IMR-90 (cell line): ENCODE measurements at places on chromosomes 1 and 21. TPM values are rescaled to one million over a fixed set of nuclear protein-coding genes. Genes with fewer than 3 reads are reported as not detected.

Gene DNASE2B
- not detected in 2 replicates for total RNA-seq

Gene HP1BP3
- 88.4 and 111 TPM in 2 replicates for total RNA-seq

Gene BNIPL
- total RNA-seq: under 0.01 TPM in 1 of 2 replicates, not detected in the other

Gene PNRC2
- total RNA-seq: 76.0 and 106 TPM in 2 replicates

Gene RAP1GAP
- under 0.01 TPM in 1 of 2 replicates, not detected in the other for total RNA-seq

Gene AMY1B
- total RNA-seq: not detected in 2 replicates

Gene ABCA4
- under 0.01 TPM in 2 replicates for total RNA-seq

Gene FBXO44
- total RNA-seq: 7.8 and 9.3 TPM in 2 replicates

Gene FOXO6
- not detected in 2 replicates for total RNA-seq

Gene CCDC190
- 0.28 and 0.36 TPM in 2 replicates for total RNA-seq

Gene OLIG1
- not detected in 2 replicates for total RNA-seq

Gene KRTAP13-2
- total RNA-seq: not detected in 2 replicates

Gene RCSD1
- not detected in 2 replicates for total RNA-seq

Gene TMEM35B
- 19.7 and 20.0 TPM in 2 replicates for total RNA-seq

Gene TTLL10
- not detected in 2 replicates for total RNA-seq

Gene FCRL5
- not detected in 2 replicates for total RNA-seq
